Activated T-helper 2 cell treated with anti-CD3 and anti-CD28 coated beads, Interferon-gamma antibody, Interleukin-2, Interleukin-4, amounts not matched to agents 10 μg/mL and 5 μg/mL and 100 μg/mL, durations not matched to agents 14 hours and 24 hours and 36 hours (primary cell): ENCODE measurements at places on chromosomes 12 and 14. TPM values are rescaled to one million over a fixed set of nuclear protein-coding genes. Genes with fewer than 3 reads are reported as not detected.

LBHD2 gene
- not detected in 2 replicates for total RNA-seq

CCDC197 gene
- total RNA-seq: 0.11 TPM in 1 of 2 replicates, not detected in the other

DNA sequence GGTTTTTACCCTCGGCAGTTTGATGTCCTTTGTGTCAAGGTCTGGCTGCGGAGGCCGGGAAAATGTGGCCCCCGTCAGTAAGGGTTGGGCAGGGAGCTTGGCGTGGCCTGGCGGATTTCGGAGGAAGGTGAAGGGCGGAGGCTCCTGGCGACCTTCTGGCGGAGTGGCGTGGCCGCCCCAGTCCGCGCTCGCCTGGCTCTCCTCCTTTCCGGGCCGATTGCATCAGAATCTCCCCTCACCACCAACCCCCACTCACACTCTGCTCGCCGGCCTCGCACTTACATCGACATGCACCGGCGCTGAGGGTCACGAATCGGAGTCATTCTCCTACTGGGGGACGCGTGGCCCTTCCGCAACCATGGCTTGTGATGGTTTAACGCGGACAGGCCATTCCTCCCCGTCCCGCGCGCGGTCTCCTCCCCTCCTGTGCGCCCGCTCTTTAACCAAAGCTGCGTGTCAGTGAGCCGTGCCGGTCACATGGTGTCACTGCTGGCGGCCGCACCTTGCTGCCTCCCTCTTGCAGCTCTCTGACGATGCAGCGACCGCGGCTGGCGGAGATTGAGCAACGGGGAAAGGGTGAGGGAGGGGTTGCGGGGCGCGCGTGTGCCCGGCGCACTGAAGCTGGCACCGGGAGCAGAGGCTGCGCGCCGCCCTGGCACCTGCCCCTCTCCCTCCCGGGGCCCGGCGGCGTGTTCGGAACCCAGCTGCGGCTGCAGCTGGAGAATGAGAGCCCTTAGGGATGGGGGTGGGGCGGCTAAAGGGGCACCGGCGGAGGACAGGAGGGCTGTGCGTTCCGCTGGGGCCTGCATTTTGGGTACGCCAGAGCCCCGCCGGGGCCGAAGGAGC, at the start of gene SLC38A1:
SLC38A1 (minus strand) TSS at position 461 of the 846 bp plus-strand sequence. CDS start 29,243 bp downstream, outside the sequence.
- DNase-seq: peak; percentile 86

GRCh38 chr12:115341442-115341841, 657.5 kb upstream of the TBX3 start:
- DNase-seq: no peak

DNA sequence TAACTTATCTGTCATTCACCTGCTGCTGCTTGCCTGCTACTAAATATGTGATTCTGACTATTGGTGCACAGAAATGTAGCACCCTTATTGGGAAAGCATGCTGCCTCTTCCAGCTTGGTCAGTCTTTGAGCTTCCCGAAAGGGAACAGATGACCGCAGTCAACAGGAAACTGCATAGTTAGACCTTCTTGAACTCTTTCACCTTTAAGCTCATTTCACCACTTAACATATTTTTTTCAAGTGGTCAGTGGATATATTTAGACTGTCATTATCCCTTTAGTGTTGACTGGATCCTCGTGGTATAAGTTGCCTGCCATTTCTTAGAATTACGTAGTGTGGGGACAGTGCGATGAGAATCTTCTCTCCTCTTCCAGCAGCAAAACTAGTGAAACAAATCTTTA, 224.9 kb downstream of the FBXL14 start:
- no peak for DNase-seq

DNA sequence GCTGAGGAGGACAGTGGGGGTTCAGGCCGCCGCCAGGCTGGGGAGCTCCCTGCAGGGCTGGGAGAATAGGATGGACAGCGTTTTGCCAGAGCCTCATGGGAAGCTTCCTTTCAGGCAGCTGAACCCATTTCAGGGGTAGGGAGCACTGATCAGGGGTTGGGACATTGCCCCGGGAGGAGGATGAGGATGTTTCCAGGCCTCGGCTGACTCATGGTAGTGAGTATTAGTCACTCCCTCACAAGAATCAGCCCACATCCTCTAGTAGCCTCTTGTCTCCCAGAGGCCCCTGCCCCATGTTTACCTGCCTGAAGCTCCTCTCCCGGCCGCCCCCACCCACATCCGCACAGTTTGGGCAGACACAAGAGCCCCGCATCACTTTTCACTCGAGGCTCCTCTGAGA, 89.8 kb downstream of the ZFP36L1 start:
- no peak for DNase-seq

GRCh38 chr12:93943780-93944179, 204.6 kb upstream of the PLXNC1 start:
- no peak for DNase-seq

SOAT2 gene
- total RNA-seq: not detected in 2 replicates

PPFIA2 gene
- not detected in 2 replicates for total RNA-seq

GRCh38 chr12:113477171-113477841, 5.6 kb upstream of the LHX5 start:
- no peak for DNase-seq

DNA sequence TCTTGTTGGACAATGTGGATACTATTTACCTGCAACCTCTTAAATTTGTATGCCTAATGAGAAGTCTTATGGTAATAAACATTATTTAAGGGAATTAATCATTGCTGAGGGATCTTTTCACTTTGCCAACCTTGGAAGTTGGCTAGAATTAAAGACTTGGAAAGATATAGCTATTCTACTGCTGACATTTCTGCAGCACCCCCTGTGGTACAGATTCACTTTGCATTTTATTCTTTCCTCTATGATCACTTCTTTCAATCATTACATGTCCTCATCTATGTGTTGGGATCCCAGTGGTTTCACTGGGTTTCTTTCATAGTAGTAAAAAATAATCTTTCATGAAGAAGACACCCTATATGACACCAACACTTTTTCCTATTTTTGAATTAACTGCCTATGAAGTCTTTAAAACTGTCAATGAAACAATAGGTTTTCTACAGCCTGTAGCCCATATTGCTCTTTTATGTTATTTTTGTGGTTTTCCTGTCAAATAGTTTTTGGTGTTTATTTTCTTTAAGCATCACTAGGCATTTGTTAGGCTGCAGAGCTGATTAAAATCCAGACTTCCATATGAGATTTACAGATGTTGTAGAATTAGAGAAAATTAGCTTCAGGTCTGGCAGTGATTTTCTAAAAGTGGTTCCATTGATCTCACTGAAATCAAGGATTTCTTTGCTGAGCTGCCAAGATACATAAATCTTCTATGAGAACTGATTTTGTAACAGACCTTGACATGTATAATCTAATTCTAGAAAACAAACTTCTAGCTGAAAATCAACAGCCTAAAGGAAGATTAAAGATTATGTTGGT, 256.1 kb downstream of the NAV3 start:
- DNase-seq: no peak

DNA sequence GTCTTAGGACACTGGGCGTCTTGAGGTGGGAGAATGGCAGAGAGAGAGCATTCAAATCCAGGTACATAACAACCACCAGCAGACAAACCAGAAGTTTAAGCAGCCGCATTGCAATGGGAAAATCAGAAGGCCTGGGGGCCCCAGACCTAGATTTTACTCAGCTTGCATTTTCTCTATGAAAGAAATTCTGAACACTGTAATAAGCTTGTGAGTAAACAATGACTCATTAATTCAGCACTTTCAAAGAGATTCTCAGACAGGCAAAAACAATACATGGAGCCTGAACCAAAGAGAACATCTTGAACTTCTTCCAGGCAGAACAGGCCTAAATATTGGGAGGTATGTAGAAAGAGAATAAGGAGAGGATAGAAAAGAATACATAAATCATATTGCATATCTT, 69.8 kb upstream of the IFNG-AS1 start:
- DNase-seq: no peak

SLC7A8 gene
- 5.3 and 5.4 TPM in 2 replicates for total RNA-seq

DNA sequence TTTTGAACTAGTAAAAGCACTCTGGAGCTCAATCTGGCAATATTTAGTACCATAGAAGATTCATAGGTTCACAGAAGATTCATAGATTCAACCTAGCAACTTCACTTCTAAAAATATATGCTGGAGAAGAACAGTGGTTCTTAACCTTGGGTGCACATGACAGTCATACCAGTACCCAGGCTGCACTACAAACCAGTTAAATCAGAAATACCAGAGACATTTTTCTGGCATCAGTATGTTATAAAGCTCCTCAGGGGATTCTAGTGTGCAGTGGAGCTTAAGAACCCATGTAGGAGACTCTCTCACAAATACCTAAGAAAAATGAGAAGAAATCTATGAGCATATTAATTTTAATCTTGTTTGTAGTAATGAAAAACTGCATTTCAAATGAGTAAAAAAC, 46.6 kb downstream of the CNTN1 start:
- no peak for DNase-seq

FBXL14 gene
- total RNA-seq: 18.9 and 20.6 TPM in 2 replicates

- no peak for DNase-seq
Observed at GRCh38 chr12:89593233-89593632, 67.4 kb upstream of the POC1B start.

CDKL1 gene
- total RNA-seq: 3.6 and 5.0 TPM in 2 replicates
